ENCODE measurements at places on chromosomes 7 and 10.

DNA sequence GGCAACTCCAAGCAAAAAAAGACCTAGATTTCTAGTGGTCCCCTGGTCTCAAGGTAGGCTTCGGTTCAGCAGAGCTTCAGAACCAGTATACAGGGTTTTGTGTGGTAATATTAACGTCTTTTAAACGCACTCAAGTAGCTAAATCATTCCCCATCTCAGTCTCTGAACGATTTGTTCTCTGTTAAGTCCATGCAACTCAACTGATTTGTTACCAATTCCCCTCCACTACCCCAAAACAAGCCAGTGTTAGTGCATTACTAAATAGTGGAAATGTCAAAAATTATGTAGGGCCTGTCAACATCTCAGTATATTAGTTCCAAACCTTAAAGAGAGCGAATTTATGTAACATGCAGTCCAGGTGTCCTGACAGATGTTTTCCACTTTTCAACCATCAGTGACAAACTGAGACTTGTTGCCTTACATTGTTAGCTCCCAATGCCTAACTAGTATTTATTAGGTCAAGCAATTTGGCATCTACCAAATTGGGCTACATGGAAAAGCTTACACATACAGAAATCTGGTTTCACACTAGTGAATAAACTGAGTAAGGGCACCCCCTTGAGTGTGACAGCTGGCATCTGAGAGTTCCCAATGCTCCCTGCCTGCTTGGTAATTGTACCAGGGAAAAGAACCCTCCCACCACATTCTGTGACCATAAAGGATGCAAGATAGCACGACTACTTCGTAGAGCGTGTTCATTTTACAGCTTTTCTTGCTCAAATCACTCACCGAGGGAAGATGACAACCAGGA, 12.2 kb downstream of the HNRNPA2B1 start:
- peak; percentile 55 for DNase-seq

DNA sequence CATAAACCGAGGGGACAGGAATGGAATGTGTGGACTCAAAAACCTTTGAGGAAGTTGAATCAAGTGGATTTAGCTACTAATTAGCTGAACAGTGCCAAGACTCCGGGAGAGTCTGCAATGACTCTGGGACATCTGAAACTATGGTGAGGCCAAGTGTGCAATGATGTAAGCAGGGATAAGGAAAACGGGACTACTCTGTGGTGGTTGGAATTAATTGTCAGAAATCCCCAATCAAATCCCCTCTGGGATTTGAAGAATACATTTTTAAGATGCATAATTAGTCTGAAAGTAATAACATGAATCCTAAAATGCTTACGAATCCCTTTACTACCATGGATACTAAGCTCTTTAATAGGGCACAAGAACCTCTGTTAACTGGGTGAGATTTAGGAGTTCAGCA, 602.8 kb downstream of the NRG3 start:
- no peak for DNase-seq

GRCh38 chr7:96729820-96730219, 20.2 kb upstream of the SEM1 start:
- no peak for DNase-seq

DNA sequence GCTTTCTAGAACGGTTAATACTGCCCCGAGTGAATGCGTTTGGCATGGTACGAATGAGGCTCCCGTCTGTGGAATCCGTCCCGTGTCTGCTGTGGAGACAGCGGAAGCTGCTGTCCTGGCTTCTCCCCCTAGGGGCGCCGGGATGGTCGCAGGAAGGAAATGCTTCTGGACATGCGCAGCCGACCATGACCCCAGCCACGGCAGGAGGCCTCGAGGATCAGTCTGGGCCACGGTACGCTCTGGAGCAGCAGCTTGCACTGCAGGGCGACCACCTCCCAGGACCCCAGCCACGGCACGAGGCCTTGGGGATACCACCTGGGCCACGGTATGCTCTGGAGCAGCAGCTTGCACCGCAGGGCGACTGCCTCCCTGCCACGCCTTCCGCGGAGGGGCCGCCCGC, 107.9 kb downstream of the CYTH3 start:
- peak; percentile 50 for DNase-seq

DNA sequence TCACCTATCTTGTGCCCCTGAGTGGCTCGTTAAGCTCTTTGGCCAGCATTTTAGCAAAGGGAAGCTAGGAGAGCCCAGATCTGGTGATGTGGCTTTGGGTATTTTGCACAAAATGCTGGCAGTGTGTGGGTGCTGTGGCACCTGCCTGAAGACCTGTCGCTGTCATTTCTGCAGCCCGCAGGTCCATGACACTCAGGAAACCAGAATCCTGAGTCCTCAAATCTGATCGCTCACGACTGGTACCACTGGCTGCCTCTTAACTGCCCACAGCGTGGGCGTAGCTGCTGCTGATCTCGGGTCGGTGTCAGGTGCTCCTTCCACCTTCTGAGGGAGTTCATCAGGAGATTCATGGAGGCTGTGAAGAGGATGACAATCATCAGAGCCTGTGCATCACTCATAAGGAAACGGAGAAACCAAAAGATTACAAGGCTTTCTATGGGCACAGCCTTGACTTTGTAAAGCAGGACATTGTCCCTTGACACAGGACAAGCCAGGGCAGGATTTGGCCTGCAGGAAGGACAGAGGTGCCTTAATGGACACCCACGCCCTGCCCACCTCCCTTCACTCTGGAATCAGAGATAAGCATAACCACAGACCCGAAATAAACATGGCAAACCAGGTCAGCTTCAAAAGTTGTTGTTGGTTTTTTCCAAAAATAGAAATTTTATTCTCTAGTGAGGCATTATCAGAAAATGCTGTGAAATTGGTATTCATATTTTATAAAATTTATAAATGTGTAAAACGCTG, 71.0 kb upstream of the STK17A start:
- no peak for DNase-seq

- no peak for DNase-seq
Observed at GRCh38 chr7:13057462-13058200, 370.2 kb downstream of the ARL4A start.

- DNase-seq, result peak; percentile 56
Observed at GRCh38 chr10:32149252-32149955, 93.2 kb upstream of the KIF5B start.

DNA sequence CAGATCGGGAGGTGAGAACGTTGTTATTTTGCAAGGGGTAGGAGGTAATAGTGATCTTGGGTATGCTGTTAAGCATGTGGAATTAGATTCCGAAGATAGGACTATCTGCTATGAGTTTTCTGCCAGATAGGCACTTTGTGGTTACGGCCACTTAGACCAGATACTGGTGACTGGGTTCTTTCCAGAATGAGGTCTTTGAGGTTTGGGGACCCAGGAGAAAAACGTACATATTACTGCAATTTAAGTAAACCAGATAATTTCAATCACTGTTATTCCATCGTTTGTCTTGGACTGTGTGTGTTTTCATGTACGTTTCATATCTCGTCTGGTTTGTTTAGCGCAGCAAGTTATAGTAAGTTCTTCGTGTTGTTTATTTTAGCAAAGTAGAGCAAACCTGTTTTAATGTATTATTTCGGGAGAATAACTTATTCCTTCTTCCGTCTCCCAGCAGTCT, 312 bp downstream of the ARL4A start:
- DNase-seq, result no peak

- DNase-seq, result no peak
Observed at GRCh38 chr10:123549761-123550454, 116.2 kb upstream of the GPR26 start.

DNA sequence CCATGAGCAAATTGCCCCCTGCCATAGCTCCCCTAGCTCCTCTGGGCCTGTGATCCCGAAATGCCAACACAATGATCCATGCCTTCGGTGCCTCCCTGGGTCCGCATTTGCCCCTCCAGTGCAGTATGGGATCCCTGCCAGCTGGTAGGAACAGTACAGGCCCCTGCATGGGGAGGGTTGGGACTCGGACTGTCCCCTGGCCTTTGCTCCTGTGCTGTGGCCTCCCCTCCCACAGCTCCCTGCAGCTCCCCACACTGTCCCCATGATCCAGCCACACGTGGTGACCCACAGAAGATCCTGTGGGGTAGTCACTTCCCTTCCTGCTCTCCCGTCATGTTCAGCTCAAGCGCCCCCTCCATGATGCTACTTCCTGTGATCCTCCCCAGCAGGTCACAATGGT, 140.3 kb downstream of the MAPK8 start:
- no peak for DNase-seq

DNA sequence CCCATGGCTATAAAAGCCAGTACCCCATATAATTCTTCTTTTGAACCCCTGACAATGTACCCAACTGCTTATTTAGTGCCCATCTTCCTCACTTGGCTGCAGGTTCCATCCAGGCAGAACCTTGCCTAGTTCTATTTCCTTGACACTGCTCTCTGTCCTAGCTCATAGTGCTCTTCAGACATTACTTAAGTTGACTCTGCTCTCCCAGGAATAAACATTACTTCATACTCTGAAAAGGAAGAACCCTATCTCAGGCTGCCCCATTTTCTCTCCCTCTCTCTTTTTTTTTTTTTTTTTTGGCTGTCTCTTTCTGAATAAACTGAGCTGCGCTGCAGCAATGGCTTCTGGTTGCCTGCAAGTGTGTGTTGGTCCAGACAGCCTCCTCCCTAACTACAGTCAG, 21.0 kb downstream of the ACTA2 start:
- no peak for DNase-seq

DNA sequence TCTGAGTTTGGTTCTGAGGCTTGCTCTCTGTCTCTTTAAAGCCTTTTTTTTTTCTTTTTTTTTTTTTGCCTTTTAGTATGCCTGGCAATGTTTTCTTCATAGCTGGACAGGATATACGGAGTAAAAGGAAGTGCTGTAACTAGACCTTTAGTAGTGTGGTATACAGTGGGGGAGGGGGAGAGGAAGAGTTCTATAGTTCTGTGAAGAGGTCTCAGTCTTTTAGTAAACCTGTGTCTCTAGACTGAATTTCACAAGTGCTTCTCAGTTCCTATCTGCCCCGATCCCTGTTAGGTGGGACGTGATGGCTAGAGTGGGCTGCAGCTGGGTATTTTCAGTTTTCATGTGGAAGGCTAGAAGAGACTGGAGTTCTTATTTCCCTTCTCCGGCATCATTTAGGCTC, 3.1 kb upstream of the ABCC2 start:
- no peak for DNase-seq

GRCh38 chr7:80498481-80499349, 13.1 kb downstream of the GNAT3 start:
- no peak for DNase-seq

DNA sequence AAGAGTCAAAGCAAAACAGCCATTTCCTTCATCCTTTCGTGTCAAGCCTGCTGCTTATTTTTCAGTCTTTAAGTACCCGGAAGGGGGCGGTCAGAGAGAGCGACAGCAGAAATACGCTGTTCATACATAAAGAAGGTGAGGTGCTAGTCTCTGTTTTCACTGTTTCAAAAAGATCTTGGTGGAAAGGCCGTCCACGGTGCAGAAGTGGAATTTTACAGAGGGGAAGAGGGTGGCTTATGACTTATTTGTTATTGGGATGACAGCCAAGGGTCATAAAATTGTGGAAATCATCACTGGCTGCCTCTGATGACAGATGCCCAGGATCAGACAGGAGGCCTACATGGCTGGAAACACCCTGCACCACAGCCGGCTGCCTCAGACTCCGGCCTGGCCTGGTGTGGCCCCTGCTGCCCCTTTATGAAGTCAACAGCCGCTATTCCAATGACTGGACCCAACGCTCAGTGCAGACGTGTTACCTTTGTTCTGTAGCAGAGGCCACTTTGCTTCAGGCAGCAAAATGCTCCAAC, 57.0 kb downstream of the HIPK2 start:
- no peak for DNase-seq

- no peak for DNase-seq
Observed at GRCh38 chr7:116872026-116872425, 9.6 kb downstream of the CAPZA2 start.

DNA sequence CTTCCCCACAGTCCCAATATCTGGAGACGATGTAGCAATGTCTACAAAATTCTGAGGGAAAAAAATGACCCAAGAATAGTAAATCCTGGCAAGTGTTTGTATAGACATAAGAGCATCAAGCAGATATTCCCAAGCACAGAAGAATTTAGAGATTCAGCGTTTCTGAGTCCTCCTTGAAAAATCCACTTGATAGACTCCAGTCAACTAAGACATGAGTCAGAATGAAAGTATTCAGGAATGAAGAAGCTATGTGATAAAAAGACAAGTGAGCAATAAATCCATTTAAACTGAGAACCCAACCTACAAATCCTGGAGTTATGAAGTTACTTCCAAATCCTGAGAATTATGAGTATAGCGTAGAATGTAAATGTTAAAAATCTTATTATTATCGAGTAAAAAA, 86.1 kb upstream of the NPY start:
- DNase-seq, result no peak

DNA sequence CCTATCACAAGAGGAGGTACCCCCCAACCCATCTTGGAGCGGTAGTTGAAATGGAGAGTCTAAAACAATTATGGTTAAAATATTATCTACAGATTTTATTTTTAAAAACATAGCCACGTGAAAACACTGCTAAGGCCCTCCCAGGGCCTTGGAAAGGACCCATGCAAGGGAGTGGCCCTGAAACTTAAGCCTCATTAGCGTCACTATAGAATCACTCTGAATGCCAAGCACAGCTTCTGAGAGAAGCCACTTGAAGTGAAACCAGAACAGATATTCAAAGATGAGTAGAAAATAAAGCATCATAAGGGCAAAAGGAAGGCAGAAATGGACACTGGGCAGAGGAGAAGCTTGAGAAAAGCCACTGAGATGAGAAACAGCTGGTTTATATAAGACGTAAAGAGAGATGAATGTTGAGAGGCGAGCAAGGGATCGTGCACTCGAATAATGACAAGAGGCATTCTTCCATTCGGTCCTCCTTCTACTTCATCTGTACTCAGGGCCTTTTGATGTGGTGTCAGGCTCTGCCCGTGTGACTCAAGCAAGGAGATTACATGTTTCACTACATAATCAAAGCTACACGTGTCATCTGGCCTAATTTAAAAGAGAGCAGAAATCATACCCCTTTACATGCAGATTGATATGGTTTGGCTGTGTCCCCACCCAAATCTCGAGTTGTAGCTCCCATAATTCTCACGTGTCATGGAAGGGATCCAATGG, 33.4 kb upstream of the SLC39A12 start:
- no peak for DNase-seq

GRCh38 chr7:100185726-100186125, 8.0 kb downstream of the STAG3 start:
- DNase-seq, result no peak

DNA sequence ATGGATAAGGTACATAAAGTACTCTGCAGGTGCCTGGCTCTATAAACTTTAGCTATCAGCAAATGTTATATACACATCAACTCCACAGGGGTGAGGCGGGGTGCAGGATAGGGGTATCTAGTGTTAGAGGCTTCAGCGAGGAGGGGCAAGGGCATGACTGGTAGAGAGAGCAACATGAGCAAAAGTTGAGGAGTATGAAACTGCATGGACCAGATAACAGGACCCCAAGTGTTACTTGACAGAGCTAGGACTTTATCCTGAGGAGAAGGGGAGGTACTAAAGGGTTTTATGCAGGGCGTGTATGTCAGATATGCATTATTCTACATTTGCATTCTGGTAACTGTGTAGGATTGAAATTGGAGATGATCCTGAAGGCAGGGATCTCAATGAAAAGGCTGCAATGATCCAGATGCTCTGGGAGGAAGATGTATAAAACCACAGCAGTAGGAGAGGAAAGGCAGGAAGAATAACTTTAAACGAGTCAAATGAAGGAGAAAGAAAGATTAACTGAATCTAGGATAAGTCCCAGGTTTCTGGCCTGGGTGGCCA, 109.8 kb upstream of the FAM133B start:
- DNase-seq, result no peak

GRCh38 chr10:72392571-72392970, 37.9 kb upstream of the DNAJB12 start:
- DNase-seq, result no peak

- no peak for DNase-seq
Observed at GRCh38 chr7:2583798-2584580, 25.2 kb downstream of the IQCE start.

GRCh38 chr7:74063223-74063641, 20.4 kb upstream of the LIMK1 start:
- no peak for DNase-seq
